ENCODE measurements at places on chromosomes 7 and 10.

- DNase-seq: no peak
Measured at GRCh38 chr7:157525491-157525915, 188.7 kb downstream of the DNAJB6 start.

DNA sequence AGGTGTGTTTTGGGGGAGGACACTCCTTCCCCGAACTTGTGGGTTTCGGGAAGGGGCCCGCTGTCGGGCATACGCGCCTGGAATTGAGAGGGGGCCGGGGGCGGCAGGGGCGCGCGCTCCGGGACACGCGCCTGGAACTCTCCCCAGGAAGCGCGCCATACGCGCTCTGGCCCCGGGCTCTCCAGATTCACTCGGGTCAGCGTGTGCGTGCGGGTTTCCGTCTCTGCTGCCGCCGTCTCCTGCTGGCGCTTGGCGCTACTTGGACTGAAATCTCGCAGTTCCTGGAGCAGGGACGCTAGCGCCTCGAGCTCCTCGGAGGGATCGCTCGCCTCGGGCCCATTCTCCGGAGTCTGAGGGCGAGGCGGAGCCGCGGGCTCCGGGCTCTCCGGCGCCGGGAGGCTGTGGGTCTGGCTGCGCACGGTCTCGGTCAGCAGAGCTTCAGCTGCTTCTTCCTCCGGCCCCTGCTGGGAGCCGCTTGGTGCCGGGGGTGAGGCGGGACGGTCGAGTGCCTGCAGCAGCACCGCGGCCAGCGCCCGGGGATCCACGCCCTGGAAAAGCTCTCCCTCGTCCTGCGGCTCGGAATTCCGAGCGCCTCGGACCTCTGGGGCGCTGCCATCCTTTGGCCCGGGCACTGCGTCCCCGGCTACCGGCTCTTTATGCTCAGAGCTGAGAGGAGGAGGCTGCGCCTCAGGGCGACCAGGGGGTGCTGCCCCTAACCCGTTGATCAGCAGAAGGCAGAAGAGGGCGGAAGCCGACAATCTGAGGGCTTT lies 1.1 kb downstream of the VGF start:
- DNase-seq: no peak

DNA sequence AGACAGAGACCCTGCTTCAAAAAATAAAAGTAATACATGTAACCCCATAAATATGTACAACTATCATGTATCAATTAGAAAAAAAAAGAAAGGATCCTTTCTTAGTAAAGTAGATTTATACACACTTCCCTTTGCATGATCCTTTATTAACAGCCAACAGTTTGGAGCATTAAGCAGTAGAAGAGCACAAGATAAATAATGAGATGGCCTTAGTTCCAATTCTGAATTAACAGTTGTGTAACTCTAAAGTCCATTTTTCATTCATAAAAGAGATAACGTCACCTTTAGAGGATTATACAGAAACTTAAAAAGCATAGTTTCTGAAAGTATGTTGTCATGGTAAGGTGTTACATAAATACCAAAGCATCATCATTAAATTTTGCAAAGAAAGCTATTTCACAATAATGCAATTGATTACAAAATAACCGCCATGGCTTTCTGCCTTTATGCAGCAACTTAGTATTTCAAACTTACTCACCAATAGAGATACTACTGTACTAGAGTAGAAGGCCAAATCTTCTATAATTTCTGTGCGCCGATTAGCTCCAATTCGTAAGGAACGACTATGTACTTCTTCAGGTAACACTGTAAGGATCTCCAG lies 40.3 kb downstream of the TNPO3 start:
- DNase-seq: no peak

- no peak for DNase-seq
Measured at GRCh38 chr10:120161111-120161510, 268.6 kb downstream of the SEC23IP start.

GRCh38 chr10:130627346-130628045 lies 491.3 kb downstream of the GLRX3 start:
- no peak for DNase-seq

- DNase-seq: no peak
Measured at GRCh38 chr10:74542077-74542476, 284.3 kb upstream of the KAT6B start.

DNA sequence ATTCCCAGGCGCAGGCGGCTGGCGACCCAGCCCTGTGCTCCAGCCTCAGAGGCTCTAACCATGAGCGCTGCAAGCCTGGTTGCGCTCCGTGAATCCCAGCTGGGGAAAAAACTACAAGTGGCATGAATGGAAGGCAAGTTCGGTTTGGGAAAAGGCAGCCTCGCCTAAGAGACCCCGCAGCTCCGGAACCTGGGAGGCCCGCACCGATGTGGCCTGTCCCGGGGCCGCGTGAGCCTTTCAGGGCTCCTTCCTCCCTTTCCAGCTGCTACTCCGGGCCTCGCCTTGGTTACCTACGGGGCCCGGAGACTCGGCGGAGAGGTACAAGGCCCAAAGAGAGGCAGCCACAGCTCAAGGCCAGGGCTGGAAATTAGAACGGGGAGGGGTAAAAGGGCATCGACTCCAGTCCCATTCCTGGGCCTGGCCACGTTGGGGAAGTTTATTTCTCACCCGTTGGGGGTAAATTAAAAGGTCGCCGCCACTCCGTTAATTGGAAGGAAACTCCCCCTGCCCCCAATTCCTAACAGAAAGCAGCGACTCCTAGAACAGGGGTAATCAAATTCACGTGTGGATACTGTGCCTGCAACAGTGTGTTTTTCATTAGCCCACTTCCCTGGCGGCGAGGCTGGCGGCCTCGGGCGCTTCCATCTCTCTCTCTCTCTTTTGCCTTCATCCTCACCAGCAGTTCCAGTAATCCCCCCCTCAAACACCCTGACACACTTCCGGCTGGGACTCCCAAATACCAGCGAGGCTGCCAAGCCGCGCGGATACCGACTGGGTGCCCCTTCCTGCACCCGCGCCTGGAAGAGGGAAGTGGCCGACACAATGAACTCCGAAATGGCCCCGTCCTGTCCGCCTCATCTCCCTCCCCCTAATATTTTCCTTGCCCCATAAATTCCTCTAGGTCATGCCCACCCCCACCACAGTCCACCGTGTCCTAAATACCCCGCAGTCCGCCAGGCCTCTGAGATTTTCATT lies 1.5 kb upstream of the HOXA9 start:
- DNase-seq: no peak

- DNase-seq: no peak
Measured at GRCh38 chr10:103636492-103636891, 143.0 kb downstream of the NEURL1 start.
